ENCODE measurements at places on chromosomes 16 and 17.

DNA sequence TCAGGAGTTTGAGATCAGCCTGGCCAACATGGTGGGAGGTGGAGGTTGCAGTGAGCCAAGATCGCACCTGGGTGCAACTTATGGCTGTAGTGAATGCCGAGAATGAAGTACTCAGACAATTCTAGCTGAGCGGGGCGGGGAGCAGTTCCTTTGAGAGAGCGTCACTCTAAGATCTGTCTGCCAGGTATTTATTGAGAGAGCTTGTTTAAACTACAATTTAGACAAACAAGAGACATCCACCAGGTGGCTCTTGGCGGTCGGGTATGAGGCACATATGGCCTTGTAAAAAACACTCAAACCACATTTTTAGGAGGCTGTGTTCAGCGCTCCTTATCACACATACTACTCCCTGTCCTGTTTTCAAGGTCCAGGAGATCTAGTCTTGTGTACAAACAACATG, 40.6 kb upstream of the CDH1 start:
- no peak for DNase-seq

DNA sequence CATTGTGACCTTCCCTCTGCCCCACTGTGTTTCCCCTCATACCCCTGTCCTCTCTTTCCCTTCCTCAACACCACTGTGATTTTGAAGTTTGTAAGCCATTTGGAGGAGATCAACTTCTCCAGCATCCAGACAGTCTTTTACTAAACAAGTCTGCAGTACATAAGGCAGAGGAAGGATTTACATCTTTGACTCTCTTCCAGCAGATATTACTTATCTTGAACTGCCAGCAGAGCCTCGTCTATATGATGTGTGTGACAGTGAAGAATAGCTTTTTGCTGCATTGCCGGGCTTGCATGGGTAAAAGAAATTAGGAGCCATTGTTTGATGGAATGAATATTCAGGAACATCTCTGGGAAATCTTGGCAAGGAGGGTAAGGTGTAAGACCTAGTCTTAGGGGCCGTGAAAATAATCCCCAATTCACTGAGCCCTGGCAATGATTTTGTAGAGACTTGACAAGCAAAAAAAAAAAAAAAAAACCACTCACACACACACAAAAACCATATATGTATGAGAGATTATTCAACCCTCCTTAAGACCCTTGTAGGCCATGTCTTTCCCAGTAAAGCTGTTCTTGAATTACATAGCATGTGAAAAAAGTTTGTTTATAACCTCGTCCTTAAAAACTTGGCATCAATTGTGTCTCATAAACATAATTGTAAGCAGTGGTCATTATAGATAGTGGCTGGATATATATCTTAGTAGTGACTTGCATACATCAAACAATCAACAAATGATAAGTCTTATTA, 903.9 kb downstream of the CDH11 start:
- DNase-seq = no peak

- DNase-seq = no peak
Observed at GRCh38 chr16:22948603-22949368, 134.8 kb downstream of the HS3ST2 start.

DNA sequence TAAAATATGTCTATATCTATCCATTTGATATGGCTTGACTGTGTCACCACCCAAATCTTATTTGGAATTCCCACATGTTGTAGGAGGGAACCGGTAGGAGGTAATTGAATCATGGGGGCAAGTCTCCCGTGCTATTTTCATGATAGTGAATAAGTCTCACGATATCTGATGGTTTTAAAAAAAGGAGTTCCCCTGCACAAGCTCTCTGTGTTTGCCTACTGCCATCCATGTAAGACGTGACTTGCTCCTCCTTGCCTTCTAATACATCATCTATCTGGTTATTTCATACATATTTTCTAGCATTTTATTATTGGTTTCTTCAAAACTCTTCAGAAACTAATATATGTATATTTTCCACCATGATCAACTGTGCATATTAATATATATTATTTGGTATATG, 57.3 kb upstream of the AMZ2 start:
- DNase-seq = no peak

DNA sequence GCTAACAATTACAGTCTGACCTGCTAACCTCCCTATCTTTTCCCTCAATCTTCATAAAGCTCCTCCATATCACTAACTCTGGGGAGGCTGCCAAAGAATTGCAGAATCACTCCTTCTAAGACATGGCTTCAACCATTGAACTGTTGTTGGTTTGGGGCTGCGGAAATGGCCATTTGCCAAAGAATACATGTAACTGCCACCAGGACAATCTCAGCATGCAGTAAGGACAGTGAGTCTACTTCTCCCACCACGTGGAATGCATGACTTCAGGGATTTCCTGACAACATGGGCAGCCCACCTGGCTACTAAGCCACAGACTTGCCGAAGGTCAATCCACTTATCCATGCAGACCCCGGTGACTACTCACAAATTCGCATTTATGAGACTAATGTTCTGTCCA, 104.3 kb upstream of the NUDT7 start:
- no peak for DNase-seq

DNA sequence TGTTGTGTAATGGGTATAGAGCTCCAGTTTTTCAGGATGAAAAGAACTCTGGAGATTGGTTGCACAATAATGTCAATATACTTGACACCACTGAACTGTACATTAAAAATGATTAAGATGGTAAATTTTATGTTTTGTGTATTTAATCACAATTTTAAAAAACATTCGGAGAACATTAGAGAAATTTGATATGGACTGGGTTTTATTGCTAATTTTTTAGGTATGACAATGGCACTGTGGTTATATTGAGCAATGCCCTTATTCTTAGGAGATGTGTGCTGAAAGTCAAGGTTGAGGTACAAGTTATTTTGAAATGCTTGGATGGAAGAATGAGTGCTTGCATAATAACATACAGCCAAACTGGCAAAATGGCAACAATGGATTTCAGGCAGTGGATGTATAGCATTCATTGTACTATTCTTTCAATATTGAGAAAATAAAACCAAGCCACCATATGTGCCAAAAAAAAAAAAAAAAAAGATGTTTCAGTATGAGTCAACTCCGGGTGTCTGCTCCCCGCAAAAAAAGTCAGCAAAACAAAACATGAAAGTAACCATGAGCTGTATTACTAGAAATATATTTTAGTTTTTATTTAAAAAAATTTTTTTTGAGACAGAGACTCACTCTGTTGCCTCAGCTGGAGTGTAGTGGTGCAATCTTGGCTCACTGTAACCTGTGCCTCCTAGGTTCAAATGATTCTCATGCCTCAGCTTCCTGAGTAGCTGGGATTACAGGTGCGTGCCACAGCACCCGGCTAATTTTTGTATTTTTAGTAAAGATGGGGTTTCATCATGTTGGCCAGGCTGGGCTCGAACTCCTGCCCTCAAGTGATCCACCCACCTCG, 19.8 kb downstream of the HOXB1 start:
- DNase-seq = no peak

GRCh38 chr16:27242868-27243590, 25.5 kb downstream of the NSMCE1 start:
- no peak for DNase-seq

DNA sequence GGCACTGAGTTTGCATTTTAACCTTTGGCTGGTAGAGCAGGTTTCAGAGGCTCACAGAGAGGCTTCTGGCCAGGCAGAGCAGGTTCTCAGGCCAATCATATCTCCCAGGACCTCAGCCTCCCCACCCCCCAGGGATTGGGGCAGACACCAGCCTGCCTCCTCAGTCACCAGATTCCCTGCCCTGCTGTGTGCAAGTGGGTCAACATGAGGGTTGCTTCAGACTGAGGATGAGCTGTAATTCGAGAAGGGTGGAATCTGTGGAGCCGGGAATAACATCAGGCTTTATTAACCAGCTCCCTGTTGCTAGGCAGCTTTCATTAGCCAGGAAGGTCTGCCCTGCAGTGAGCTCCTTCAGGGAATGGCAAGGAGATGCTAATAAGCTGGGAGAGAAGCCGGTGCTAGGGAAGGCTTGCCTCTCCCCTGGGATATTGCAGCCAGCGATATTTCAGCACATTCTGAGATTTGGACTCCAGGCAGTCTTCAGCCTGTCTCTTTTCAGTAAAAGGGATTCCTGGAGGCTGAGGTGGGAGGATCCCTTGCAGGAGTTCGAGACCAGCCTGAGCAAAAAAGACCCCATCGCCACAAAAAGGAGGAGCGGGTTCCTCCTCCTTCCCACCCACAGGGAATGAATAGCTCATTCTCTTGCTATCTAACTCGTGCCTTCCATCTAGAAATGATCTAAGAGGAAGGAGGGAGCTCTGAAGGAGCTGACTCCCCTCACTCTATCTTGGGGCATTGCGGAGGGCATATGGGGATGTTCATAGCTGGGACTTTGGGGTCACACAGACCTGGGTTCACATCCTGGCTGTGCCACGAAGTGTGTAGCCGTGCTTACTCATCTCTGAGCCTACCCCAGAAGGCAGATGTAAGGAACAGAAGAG, 10.7 kb downstream of the SGSM2 start:
- DNase-seq = no peak

Data from stimulated activated CD8-positive, alpha-beta memory T cell treated with anti-CD3 and anti-CD28 coated beads, Interleukin-4, amount 100 ng/mL, for 4 hours (primary cell).